ENCODE measurements at places on chromosomes 12 and 14.

DNA sequence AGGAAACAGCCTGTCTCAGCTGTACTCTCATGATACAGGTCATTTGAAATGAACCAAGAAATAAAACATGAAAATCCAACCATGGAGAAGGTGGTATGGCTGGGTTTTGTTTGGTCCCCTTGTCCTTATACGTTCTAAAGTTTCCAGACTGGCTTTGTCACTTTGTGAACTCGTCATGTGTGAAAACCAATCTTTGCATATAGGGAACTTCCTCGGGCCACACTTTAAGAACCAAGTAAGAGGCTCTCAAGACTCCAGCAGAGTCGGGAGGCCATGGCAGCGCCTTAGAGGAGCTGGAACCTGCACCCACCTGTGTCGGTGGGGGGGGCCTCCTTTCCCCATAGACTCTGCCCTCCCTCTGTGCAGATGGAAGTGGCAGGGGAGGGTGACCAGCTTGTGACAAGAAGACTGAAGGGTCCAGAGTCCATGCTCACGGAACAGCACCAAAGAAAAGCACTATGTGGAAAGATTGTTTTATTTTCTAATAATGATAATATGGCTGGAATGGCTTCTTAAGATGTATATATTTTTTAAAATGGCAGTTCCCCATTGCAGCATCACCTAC is 125.3 kb downstream of the ESRRB start:
- DNase-seq = no peak

DNA sequence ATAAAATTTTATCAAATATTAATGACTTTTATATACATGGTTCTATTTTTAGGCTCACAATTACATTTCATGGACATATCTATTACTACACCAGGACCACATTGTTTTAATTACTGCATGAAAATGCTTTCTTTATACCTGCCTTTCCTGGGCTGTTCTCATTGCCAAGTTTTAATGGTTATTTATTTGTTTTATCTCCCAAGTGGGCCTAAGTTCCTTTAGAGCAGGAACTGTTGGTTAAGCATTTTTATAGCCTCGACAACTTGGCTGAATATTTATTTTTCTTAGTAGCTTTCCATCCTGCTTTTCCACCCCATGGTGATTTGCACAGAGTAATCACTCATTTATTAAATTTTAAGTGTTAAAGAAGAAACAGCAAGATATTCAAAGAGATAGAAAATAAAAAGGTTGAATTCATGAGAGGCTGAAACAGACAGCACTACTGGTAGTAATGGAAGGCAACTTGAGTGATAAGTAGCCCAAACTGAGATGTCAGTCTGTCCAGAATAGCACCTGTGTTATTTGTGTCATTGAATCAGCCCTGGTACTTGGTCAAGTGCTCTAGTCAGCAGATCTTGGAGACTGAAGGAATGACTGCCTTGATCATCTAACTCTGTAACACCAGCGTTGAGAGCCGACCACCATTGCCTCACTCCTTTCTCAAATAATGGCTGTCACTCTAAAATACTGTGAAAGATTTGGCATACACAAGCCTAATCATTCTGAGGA is 119.1 kb upstream of the EGLN3 start:
- no peak for DNase-seq

- DNase-seq = peak; percentile 6
Measured at GRCh38 chr14:34023824-34024767, 73.2 kb upstream of the EGLN3 start.

DNA sequence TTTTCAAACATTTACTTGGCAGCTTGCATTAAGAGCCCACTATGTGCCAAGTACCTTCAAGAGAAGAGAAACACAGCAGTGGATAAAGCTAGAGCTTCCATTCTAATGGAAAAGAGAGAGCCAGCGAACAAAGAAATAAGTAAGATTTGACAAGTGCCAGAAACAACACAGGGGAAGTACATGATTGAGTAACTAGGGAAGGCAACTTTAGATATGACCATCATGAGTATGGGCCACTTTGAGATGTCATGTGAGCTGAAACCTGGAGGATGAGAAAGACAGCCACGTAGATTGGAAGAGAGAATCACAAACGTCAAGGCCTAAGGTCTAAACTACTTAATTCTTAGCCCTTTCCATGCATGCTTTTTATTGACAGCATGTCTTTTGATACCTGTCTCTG is 121.4 kb downstream of the ITPR2 start:
- no peak for DNase-seq

GRCh38 chr12:68478516-68479260 is 132.0 kb upstream of the RAP1B start:
- no peak for DNase-seq

- DNase-seq = no peak
Measured at GRCh38 chr12:90515199-90516175, 439.5 kb downstream of the CCER1 start.

DNA sequence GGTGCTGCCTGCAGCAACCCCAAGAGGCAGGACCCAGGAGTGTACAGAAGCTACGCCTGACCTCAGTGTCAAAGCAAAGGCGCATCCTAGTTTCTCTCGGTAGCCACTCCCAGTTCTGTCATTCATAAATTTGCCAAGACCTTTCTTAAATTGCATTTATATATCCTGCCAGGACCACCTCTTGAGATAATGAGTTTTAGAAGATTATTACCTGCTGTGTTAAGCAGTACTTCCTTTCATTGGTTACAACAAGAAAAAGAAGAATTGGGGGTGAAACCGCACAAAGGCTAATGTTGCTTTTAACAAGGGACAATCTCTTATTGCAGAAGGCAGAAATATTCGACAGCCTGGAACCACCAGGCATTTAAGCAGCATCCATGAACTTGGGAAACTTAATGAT is 57.8 kb downstream of the CIT start:
- no peak for DNase-seq

- no peak for DNase-seq
Measured at GRCh38 chr12:125159702-125160101, 94.5 kb downstream of the AACS start.

DNA sequence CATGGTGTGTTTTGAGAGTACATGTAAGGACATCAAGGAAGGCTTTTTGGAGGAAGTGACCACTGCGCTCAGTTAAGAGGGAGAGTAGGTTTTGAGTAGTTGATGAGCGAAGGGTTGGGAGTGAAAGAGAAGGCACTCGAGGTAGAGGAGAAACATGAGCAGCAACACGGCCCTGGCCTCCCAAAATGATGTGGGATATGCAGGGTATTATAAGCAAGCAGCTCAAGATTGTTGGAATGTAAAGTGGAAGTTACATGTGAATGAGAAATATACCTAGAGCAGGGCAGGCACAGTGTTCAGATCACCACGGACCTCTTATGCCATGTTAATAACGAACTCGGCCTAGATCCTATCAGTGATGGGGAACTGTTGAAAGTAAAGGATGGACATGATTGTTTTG is 2.1 kb upstream of the ARHGDIB start:
- DNase-seq = no peak

- DNase-seq = no peak
Measured at GRCh38 chr12:131852551-131853299, 24.5 kb downstream of the MMP17 start.

- DNase-seq = no peak
Measured at GRCh38 chr12:90030726-90031125, 322.1 kb upstream of the ATP2B1 start.

DNA sequence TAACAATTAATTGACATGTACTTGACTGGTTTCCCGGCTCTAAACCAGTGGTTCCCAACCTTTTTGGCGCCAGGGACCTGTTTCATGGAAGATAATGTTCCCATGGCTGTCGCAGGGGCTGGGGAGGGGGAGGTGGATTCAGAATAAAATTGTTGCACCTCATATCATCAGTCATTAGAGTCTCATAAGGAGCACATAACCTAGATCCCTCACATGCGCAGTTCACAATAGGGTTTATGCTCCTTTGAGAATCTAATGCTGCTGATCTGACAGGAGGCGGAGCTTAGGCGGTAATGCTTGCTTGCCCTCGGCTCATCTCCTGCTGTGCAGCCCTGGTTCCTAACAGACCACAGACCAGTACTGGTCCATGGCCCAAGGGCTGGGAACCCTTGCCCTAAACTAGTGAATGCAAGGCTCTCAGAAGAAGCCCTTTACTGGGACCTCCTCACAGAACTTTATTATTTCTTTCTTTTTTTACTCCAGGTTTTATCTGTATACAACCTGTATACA is 86.4 kb upstream of the SINHCAF start:
- DNase-seq = no peak

All from SHP77 treated with DMSO at 0.1 percent for 48 hours (cell line).